ENCODE measurements at places on chromosomes 1 and 21.

DNA sequence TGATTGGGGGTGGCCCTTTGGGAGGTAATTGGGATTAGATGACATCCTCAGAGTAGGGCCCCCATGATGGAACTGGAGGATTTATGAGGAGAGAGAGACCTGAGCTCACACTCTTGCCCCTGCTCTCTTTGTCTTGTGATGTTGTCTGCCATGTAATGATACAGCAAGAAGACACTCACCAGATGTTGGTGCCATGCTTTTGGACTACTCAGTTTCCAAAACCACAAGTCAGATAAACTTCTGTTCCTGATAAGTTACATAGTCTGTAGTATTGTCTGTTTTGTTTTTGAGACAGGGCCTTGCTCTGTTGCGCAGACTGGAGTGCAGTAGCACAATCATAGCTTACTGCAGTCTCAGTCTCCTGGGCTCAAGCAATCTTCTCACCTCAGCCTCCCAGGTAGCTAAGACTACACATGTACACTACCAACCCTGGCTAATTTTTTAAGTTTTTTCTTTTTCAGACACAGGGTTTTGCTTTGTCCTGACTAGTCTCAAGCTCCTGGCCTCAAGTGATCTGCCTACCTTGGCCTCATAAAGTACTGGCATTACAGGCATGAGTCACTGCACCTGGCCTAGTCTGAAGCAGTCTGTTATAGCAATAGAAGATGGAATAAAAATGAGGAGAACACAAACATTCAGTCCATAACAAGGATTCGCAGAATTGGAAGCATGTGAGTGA is 115.0 kb upstream of the GALNT2 start:
- DNase-seq: no peak

DNA sequence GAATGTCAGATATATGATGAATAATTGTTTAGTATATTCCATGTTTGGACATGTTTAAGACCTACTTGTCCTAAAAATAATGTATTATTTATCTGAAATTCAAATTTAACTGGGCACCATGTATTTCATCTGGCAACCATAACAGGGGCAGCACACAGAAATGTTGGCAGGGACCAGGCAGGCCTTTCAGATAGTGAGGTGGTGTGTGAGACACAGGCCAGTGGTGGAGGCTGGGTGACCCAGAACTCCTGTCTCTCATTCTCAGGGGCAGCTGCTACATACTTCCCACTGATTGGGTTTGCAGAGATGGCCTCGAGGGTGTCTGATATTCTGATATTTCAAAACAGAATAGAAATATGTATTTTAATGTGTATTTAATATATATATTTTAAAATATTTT is 1.3 kb upstream of the FASLG start:
- DNase-seq: no peak

- no peak for DNase-seq
These were observed 195.0 kb downstream of the GIPC2 start for GRCh38 chr1:78240755-78241154.

GRCh38 chr21:38349111-38349746 is 92.4 kb downstream of the KCNJ15 start:
- DNase-seq: no peak

DNA sequence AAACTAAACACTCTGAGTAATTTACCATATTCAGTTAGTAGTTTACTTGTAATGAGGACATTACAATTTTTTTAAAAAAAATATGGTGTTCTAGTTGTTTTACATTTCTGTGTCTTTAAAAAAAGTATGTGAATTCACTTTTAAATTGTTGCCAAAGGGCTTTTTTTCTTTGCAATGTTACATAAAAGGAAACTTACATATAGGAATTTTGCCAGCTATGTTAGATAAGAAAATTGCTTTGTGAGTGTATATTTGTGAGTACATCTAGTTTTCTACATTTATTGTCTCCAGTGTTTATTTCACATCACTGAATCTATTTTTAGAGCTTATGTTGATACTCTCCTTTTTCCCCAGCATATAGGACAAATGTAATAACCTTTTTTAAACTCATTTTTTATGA is 206.8 kb downstream of the GPR52 start:
- no peak for DNase-seq

DNA sequence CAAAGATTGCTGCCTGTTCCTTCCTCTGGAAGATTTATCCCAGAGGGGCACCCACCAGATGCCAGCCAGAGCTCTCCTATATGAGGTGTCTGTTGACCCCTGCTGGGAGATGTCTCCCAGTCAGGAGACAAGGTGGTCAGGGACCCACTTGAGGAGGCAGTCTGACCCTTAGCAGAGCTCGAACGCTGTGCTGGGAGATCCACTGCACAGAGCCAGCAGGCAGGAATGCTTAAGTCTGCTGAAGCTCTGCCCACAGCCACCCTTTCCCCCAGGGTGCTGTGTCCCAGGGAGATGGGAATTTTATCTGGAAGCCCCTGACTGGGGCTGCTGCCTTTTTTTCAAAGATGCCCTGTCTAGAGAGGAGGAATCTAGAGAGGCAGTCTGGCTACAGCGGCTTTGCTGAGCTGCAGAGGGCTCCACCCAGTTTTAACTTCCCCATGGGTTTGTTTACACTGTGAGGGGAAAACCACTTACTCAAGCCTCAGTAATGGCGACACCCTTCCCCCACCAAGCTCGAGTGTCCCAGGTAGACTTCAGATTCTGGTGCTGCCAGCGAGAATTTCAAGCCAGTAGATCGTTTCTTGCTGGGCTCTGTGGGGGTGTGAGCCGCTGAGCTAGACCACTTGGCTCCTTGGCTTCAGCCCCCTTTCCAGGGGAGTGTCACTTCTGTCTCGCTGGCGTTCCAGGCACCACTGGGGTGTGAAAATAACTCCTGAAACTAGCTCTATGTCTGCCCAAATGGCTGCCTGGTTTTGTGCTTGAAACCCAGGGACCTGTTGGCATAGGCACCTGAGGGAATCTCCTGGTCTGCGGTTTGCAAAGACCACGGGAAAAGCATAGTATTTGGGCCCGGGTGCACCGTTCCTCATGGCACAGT is 51.1 kb upstream of the PDC start:
- DNase-seq: no peak

GRCh38 chr1:37028981-37029617 is 5.2 kb downstream of the GRIK3 start:
- DNase-seq: no peak

DNA sequence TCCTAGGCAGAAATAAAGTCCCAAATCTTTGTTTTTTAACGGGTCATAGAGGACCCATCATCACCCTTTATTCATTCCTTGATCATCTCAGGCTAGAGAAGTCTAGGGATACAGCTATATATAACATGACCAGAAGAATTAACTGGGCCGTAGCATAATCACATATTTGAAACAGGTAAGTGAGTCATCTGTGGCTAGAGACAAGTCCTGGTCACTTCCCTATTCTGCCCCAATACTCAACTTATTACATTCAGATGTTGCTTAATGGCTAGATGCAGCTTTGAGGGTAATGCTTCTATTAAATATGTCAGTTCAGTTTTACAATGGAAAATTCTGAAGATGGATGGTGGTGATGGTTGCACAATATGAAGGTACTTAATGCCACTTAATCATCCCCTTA is 47.0 kb downstream of the EXO1 start:
- no peak for DNase-seq

GRCh38 chr1:241962153-241962552 is 4.6 kb downstream of the BECN2 start:
- DNase-seq: no peak

GRCh38 chr1:165387505-165387904 is 31.0 kb upstream of the LMX1A start:
- no peak for DNase-seq

- DNase-seq: peak; percentile 62
These were observed at the start of gene CMPK1 for GRCh38 chr1:47333578-47333921. Gene CMPK1 (plus strand): TSS chr1:47333790. CDS start chr1:47333946, 156 bp downstream.
